ENCODE measurements at places on chromosomes 16 and 17. TPM values are rescaled to one million over a fixed set of nuclear protein-coding genes. Genes with fewer than 3 reads are reported as not detected.

The TBC1D3C gene
- not detected for total RNA-seq

The LRRC75A gene
- 1.4 TPM for total RNA-seq

The GJC1 gene
- 32.0 TPM for total RNA-seq

The ACAP1 gene
- total RNA-seq = 16.4 TPM

The SLC35G6 gene
- not detected for total RNA-seq

The CTNS gene
- total RNA-seq = 6.4 TPM

The SNRNP25 gene
- total RNA-seq = 45.6 TPM

DNA sequence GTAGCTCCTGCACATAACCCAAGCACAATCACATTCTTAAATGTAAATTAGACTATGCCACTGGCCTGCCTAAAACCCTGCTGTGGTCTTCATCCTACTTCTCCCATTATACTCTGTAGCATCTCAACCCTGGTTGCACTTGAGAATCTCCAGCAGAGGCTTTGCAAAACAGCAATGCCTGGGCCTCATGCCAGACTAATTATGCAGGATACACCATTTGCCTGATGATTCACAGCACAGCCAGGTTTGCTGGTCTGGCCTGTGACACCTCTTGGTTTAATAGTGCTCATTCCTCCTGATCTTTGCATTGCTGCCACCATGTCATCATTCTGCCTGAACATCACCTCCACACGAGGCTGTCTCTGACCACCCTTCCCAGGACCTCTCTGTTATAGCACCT is 491.9 kb upstream of the TOM1L1 start:
- no peak for DNase-seq

DNA sequence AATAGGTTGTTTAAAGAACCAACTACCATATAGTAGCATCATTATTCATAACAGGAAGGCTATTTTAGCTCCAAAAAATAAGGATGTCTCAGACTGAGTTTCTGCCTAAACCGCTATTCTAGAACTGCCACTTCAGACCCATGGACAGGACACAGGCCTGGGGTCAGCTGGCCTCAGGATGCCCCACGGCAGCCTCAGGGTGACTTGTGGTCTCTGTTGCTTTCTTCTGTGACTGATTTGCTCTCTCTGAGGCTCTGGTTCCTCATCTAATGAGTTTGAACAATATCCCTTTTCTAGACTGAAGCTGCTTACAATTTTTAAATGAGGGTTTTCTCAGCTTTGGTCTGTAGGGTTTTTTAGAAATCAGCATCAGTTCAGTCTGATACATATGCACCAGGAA is 31.8 kb upstream of the IRF8 start:
- DNase-seq = no peak

DNA sequence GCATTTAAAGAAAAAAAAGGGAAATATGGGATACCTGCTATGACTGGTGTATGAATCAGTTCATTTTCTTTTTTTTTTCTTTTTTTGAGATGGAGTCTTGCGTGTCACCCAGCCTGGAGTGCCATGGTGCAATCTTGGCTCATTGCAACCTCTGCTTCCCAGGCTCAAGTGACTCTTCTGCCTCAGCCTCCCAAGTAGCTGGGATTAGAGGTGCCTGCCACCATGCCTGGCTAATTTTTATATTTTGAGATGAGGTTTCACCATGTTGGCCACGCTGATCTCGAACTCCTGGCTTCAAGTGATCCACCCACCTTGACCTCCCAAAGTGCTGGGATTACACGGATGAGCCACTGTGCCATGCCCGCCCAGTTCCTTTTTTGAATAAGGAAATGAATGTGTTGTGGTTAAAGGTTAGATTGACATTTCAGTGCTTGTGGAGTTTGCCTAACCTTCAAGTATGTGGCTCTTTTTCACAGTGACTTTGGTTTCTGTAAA is 7.7 kb downstream of the HAPSTR1 start:
- DNase-seq = no peak

- DNase-seq = peak; percentile 39
Observed at GRCh38 chr16:17384471-17384870, 86.3 kb downstream of the XYLT1 start.

- no peak for DNase-seq
Observed at GRCh38 chr17:7497228-7497627, 13.1 kb downstream of the POLR2A start.

- DNase-seq = no peak
Observed at GRCh38 chr17:68850749-68851510, 104.3 kb downstream of the ABCA8 start.

DNA sequence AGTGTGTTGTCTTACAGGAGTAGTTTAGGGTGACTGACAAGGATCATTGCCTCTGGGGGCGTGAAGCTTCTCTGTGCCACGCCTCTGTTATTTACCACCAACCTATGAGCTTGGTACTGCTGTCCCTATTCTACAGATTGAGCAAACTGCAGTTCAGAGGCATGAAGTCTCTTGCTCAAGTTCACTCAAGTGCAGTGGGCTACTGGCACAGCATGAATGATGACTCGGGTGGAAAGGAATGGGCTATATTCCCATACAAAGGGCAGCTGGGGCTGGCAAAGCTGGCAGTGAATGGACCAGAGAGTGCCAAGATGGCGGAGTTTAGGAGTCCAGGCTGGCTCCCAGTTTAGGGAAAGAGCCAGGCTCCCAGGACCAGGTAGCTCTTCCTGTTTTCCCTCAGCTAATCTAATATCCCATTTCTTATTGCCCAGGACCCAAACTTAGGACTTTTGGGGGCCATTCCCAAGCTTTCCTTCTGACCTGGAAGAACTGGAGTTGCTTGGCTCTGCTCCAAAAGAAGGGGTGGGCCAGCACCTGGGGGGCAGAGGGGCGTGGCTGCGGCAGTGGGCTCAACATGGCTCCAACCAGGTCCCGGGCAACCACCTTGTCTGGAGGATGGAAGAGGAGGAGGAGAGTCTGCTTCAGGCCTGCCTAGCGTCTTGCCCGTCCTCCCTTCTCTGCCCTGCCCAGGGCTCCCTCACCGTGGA is 12.9 kb downstream of the PLK1 start:
- DNase-seq = no peak

GRCh38 chr17:75913537-75914210 is 9.0 kb upstream of the MRPL38 start:
- no peak for DNase-seq

- DNase-seq = no peak
Observed at GRCh38 chr17:1124896-1125787, 54.6 kb downstream of the ABR start.

GRCh38 chr17:7480089-7480384 is 606 bp upstream of the ZBTB4 start:
- DNase-seq = no peak

DNA sequence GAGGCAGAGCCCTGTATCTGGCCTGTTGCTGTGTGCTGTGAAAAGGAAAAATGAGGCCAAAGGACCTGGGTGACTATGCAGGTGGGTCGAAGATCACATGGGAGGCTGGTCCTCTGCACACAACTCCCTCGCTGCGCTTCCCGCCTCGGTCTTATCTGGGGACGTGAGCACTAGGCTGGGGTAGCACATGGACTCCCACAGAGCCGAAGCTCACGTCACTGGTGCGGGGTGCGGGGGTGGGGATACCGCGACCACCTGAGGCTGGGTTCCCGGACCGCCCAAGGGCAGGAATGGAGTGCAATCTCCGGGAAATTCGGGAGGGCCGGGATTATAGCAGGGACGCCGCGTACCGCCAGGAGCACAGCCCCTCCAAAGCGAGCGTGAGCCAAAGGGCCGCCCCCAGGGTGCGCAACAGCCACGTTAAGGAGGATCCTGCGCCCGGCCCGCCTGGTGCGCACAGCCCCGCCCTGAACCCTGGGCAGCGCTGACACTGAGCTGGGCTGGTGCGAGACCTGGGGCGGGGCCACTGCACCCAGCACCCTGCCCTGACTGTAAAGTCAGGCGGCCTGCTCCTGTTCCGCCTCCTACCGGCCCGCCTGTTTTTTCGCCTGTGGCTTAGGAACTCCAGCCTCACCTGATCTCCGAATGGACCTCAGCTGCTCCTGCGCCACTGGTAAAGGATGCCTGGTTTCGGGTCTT is 4.8 kb downstream of the MT1A start:
- no peak for DNase-seq

- DNase-seq = no peak
Observed at GRCh38 chr17:73654241-73654640, 10.0 kb upstream of the SDK2 start.

DNA sequence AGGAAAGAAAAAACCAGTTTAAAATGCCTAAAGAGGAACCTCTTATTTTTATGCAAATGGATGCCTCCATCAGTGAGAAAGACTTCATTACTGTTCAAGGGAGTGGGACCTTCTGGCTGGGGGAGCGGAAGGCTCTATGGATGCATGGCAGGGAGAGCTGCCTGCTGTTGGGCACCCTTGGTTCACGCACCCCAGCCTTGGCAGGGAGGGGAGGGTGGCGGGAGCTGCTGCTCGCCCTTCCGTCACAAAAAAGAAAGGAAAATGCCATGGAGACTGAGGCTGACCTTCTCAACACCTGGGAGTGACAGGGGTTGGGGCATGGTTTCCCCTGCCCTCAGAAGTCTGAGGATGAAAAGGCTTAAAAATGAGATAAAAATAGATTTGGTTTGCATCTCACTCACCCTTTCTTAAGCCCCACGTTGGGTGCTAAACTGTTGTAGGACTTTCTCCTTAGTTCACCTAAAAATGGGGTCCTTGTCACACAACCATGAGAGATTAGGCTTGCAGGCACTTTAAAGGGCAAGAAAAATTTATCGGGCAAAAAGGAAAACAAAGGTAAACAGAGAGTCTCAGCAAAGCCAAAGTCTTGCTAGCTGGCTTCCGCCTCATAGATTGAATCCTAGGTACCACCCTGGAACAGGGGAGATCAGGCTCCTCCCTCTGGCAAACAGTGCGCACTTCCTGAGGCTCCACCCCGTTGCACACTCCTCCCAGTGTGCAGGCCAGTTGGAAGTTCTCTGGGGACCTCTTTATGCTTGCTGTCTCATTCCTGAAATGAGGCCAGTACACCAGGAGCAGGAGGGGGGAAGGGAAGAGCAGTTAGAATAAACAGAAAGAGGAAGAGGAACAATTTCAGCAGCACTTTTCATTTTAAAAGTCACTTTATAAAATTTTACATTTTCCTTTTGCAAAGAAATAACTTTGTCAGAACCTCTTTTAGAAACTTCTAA is 31.6 kb downstream of the PHKB start:
- peak; percentile 92 for DNase-seq

DNA sequence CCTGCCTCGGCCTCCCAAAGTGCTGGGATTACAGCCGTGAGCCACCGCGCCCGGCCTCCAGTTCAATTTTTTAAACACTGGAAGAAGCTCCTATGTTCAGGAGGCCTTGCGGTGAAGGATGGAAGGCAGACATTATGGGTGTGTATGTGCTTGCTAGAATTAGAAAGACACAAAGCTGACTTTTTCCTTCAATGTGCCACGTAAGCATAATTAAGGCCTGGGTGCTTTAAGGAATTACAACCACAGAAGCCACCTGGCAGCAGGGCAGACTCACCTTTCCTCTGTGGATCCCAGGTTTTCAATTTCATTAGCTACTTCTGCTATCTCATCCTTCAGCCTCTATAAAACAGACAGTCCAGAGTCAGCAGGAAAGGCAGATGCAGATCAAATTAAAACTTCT is 74.2 kb downstream of the CYTH1 start:
- no peak for DNase-seq

DNA sequence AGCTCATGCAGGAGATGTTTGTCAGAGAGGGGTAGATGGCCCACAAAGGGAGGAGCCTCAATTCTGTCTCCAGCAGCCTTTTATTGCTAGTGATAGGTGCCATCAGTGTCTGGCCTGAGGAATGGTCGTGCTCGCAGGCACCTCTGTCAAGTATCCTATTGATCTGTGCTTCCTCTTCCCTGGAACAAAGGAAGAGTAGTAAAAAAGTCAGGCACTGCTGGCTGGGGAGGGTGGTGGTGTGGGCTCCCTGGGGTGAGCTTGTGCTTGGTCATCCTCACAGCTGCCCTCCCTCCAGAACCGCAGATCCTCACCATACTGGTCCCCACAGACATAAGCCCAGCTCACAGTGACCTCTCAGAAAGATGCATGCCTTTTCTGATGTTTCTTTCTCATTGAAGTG is 15.0 kb upstream of the SALL1 start:
- DNase-seq = no peak

DNA sequence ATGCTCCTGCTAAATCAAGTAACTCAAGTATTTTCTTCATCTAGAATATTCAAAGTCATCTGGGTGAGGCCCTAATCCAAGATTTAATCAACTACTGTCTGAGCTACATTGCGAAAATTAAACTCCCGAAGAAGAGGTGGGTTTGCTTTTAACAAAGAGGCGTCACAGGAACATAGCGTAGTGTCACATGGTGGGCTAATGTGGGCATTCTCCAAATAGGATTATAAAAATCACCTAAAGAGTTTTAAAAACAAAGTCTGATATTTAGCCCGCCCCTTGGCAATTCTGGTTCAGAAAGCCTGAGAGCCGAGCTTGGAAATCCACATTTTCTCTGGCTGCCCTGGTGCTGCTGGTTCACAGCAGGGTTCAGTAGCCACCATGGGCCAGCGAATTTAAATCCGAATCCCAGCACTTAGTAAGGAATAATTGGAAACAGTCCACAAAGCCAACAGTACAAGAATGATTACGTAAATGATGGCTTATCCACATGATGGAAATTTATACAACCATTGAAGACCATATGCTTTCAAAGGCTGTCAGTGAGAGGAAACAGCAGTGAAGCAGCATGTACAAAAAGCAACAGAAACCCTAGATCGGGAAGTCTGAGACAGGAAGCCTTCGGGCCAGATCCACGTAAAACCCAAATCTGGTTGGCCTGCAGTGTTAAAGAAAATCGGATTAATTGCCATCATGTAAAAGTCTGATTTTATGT is 8.8 kb downstream of the PMM2 start:
- no peak for DNase-seq

GRCh38 chr17:69434164-69434579 is 19.7 kb downstream of the MAP2K6 start:
- DNase-seq = no peak

- DNase-seq = peak; percentile 92
Observed at GRCh38 chr17:42519546-42520491, 16.2 kb upstream of the NAGLU start.

- DNase-seq = no peak
Observed at GRCh38 chr16:8716592-8716991, 42.2 kb downstream of the ABAT start.

GRCh38 chr17:4199818-4200402 is 56.9 kb downstream of the CYB5D2 start:
- DNase-seq = no peak

DNA sequence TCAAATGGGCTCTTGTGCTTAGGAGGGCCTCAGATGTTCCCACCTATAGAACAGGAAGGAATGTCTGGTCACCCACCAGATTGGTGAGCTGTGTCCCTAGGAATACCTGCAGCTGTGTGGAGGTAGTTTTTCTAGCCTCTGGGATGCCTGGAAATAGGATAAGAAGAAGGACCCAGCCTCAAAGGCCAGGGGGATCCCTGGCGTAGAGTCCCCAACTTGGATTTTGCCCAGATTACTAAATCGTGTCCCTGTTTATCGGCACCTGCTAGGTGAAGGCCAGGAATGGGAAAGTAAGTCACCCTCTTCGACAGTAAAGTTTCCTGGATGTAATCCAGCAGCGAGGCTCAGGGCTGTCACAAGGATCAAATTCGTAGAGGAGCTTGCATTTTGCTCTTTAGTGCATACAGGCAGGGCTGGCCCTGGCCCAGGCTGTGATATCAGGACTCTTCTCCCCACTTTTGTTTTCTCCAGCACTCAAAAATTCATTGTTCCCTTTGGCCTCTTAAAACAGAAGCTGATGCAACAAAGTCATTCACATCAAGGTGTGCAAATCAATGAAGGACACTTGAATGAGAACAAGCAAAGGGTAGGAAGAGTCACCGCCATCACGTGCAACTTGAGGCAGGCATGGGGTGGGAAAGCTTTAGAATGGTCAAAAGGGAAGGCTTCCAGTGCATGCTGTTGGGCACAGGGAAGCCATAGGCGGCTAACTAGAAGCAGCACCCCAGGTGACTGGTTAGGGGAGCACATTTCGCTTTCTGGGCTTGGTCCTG is 7.5 kb downstream of the SLC13A2 start:
- DNase-seq = no peak

- no peak for DNase-seq
Observed at GRCh38 chr16:88566158-88566557, 4.0 kb upstream of the ZC3H18 start.

Measured in cardiac septum (tissue), 1 donor.